ENCODE measurements at places on chromosomes 16 and 17.
A peak's percentile ranks its signal among the peaks of the same experiment; 100 is the strongest.

- DNase-seq = no peak
These were observed 28.9 kb upstream of the ABCC12 start for GRCh38 chr16:48184681-48185080.

DNA sequence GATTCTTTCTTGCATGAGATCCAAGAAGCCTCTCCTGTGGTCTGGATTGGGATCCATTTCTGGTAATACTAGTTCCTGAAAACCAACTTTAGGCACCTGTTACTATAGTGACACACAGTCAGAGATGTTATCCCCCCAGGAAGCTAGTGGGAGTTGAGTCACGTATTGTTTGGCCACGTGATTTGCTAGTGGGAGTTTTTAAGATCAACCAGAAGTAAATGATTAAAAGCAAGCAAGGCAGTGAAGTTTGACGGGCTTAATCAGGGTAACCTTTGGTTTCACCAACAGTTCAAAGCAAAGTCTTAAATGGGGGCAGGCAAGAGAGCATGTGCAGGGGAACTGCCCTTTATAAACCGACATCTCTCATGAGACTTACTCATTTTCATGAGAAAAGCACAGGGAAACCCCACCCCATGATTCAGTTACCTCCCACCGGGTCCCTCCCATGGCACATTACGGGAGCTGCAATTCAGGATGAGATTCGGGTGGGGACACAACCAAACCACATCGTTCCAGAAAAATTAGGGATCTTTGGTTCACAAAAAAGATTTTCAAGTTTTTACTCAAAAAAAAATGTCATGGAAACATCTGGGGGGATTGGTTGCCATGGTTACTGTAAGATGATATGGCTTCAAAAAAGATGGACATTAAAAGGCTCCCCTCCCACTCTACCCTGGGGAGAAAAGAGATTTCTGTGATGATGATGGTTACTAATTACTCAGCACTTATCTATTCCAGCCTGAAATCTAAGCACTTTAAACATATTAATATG, 483.1 kb upstream of the ERCC4 start:
- peak; percentile 14 for DNase-seq

DNA sequence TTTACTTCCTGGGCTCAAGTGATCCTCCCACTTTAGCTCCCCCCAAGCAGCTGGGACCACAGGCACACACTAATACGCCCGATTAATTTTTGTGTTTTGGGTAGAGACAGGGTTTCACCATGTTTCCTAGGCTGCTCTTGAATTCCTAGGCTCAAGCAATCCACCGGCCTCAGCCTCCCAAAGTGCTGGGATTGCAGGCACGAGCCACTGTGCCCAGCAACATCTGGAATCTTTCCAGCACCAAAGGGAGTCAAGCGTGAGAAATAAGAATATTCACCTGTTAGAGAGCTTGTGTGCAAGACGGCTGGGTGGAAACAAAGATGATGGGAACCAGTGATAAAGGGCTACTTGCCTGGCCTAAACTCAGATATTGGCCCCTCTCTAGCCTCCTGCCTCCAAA, 14.2 kb upstream of the ALOX12B start:
- no peak for DNase-seq

DNA sequence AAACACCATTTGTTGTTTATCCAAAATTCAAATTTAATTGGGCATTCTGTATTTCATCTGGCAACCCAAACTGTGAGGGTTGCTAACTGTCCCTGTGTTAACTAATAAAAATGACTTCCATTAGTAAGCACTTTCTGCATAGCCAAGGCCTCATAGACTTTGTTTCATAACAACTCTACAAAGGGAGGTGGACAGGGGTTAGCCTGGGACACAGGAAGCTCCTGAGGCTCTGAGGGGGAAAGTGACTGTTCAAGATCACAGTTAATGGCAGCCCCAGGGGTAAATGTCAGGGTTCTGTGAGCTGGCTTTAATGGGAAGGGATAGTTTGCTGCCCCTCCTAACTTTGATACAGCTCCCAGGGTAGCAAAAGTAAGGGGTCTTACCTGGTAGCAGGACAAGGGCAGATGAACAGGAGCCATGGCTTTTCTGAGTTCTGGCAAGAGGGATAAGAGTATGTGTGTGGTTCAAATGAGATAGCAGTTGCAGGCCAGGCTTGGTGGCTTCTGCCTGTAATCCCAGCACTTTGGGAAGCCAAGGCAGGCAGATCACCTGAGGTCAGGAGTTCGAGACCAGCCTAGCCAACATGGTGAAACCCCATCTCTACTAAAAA, 2.2 kb downstream of the HEATR9 start:
- DNase-seq = peak; percentile 58

- DNase-seq = no peak
These were observed 1.3 kb downstream of the RASL10B start for GRCh38 chr17:35732806-35733136.

DNA sequence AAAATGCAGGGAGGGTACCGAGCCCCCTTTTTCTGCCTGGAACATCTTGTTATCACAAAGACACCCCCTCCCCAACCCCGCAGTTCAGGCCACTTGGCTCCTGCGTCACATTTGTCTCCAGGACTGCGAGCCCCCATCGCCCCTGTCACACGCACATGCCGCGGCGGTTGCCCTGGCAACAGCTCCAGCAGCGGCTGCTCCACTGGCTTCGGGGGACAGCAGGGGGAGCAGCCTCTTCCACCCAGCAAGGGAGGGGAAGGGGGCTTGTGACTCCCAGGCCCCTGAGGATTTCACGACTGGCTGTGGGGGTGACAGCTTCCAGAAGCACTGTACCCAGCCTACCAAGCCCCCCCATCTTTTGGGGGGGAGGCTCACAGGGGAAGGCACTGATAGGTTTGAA, 2.6 kb downstream of the BAIAP3 start:
- no peak for DNase-seq

GRCh38 chr16:3501783-3502400, 1.1 kb downstream of the CLUAP1 start:
- no peak for DNase-seq

GRCh38 chr16:53576210-53576609, 73.2 kb upstream of the AKTIP start:
- no peak for DNase-seq

GRCh38 chr17:16515933-16516332, 23.9 kb upstream of the LRRC75A start:
- DNase-seq = no peak
